ENCODE measurements at places on chromosomes 7 and 10. TPM values are rescaled to one million over a fixed set of nuclear protein-coding genes. Genes with fewer than 3 reads are reported as not detected.

DNA sequence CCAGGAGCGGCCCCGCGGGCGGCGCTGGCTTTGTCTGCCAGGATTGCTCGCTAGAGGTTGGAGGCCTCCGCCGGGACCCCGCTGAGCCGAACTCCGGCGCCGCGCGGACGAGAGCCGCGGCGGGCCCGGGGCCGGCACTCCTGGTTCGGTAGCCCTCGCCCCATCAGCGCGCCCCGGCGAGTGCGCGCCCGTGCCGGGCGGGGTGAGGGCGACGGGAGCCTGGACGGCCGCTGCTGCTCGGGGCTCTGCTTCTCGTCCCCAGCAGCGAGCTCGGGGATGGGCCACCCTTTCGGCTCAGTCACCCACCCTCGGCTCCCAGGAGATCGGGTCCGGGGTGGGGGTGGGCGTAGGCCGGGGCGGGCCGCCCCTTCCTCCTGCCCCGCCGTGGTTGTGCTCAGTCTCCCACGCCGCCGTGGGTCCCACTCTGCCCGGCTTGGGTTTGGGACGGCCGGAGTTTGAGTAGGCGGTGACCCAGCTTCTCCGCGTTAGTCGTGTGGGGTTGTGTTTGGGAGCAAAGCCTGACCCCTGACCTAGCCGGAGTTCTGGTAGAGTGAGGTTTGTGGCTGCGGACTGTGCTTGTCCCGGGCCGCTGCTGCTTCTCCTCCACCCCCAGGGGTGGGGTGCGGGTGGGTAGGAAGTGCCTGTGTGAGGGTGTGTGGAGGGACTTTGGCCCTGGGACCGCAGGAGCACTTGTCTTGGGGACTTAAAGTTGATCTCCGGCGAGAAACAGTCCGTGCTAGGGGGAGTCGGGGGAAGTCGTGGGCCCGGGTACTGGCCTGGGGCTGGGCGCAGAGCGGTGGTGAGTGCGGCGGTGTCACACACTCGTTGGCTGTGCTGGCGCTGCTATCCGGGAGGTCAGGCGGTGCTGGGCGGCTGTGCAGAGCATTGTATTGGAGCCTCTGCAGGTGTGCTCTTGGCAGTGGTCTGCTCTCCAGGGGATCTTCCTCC is 677 bp downstream of the TSPAN14 start:
- DNase-seq, result peak; percentile 35

- no peak for DNase-seq
Observed at GRCh38 chr7:6422926-6423632, 24.7 kb downstream of the DAGLB start.

DNA sequence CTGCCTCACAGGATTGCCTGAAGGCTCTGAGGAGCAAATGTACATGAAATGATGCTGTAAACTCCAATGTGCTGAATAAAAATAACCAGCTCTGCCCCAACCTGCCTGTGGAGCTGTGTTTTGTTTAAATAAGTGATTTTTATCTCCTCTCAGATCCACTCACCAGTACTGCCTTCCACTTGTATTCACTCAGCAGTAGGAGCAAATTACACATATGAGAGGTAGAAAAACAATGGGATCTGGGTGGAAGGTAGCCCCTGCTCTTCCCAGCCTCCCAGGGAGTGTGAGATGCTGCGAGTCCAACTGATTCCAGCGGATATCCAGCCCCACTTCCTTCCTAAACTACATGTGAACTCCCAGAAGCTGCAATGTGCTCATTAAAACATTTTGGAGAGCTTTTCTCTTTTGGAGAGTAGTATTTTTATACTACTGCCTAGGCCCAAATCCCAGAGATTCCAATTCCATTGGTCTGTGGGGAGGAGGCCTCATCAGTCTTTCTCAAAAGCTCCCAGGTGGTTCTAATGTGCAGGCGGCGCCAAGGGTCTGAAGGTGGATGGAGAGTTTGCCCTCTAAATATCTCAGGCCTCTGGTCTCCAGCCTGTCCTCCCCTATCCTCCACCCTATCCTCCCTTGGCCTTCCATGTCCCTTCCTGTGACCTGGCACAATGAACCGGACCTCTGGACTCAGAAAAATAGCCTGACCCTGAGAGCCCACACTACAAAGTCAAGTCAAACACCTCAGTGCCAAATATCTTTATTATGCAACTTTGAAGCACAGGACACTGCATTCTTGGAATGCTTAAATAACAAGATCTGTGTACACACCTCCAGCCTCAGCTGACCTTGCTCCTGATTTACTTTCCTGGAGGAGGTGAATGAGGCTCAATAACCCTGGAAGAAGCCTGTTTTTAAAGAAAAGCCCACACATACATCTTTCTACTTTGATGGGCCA is 46.2 kb downstream of the CPVL start:
- no peak for DNase-seq

GRCh38 chr7:73602721-73603651 is 21.3 kb downstream of the MLXIPL start:
- no peak for DNase-seq

DNA sequence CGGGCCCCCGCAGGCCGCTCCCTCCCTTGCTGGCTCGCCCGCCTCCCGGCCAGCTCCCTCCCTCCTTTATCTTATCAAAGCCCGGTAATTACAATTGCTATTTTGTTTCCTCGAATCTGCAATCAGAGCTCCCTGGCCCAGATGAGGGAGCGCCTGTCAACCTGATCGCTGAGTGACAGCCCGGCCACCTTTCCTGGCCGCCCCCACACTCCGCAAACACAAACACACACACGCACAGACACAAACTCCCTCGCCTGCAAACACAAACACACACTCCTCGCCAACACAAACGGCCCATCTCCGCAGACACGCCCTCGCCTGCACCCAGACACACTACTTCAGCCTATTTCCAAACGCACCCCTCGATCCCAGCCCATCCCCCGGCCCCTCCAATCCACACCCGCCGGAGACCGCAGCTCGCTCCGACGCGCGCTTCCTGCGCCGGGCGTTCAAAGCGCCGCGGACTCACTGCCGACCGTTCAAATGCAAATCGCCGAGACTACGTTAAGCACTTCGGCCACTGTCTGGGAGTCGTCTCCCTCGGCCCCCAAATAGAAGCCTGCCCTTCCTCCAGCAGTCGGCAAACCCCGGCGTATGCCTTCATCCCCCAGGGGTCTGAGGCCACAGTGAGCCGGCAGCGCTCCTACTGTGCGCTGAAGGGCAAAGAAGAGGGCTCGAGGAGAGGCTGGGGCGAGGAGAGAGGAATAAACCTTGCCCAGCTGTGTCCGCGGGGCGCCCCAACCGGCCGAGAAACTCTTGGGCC is 3.0 kb upstream of the FGF8 start:
- peak; percentile 39 for DNase-seq

- DNase-seq, result no peak
Observed at GRCh38 chr7:17863095-17863808, 77.0 kb downstream of the SNX13 start.

- no peak for DNase-seq
Observed at GRCh38 chr7:95534796-95535195, 49.1 kb downstream of the ASB4 start.

GRCh38 chr10:63331586-63331985 is 134.2 kb downstream of the JMJD1C start:
- DNase-seq, result peak; percentile 58

DNA sequence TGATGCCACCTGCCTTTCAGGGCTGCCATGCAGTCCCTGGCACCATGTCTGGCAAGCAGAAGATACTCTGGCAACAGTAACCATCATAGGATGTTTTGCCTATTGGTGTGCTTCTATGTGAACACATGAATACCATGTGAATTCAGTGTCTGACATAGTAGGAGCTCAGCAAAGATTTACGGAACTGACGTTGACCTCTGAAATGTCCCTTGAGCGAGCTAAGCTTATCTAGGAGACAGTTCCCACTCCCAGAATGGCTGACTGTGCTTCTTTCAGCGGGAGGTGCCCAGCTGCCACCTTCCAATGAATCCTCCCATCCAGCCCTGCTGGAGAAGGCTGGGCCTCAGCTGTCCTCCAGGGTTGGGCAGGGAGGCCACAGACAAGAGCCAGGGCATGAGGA is 71.2 kb upstream of the LRRC18 start:
- DNase-seq, result no peak

DNA sequence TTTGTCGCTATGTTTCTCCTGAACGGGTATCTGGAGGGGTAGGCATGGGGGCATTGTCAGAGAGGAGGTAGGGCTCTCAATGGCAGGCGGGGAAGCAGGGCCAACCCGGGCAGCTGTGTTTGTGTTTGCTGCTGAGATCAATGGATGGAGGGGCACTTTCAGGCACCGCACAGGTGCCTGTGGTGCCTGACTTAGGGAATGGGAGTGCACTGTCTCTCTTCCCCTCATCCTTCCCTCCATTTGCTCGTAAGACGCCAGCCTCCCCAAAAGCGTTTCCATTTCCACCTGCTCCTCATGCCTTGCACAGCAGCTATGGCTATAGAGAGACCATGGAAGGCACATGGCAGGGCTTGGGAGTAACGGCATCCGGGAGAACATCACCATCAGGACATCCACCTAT is 615.9 kb upstream of the FOXK1 start:
- DNase-seq, result no peak

DNA sequence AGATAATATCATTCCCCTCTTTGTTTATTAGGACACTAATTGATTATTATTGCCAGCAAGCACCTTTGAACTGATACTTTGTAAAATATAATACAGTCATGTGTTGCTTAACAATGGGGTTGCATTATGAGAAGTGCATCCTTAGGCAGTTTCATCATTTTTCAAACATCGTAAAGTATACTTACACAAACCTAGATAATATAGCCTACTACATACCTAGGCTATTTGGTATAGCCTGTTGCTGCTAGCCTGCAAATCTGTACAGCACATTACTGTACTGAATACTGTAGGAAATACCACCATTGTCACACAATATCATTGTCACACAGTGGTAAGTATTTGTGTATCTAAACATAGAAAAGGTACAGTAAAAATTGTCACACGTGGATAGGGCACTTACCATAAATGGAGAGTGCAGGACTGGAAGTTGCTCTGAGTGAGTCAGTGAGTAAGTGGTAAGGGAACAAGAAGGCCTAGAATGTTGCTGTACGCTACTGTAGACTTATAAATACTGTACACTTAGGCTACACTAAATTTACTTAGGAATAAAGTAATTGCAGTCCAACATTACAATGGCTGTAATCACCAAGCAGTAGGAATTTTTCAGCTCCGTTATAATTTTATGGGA is 70.7 kb downstream of the LCOR start:
- DNase-seq, result no peak

DNA sequence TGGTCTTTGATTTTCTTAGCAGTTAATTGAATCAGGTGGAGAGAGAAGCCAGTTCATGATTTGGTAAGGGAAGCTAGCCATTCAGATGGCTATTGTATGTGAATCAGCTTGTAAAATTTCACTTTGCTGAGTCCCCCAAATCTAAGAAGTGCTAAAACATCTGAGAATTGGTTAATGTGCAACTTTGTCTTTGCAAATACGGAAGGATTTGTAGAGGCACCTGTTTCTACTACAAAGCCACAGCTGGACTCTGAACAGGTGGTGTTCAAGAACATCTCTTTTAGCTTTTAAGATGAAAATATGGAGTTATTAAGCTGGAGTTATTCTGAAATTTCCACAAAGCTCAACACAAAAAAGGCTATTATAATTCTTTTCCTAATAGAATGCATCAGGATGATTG is 132.6 kb downstream of the VPS50 start:
- DNase-seq, result no peak

DNA sequence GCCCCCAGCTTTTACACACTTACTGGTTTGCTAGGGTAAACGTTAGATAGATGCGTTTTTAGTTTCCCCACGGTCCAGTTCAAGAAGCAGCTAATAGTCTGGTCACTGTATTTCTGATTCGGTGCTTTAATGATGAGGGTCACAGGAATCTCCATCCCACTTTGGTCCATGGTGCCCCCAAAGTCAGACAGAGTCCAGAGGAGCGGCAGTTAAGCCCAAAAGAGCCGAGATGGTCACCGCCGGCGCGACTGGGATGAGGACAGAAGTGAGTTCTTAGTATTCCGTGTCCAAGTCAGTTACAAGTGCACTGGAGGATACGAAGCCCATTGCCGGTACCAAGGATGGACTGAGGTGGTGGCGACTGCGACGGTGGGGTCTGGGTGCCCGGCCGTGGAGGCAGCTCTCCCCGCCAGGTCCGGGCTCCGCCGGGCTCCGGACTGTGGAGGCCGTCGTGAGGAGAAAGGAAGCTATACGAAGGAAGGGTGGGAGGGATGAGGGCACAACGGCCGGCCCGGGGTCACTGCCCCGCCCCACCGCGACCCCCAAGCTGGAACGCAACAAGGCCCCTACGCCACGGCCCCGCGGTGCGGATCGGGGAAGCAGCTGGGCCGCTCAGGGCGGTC is 663 bp downstream of the HERPUD2 start:
- peak; percentile 25 for DNase-seq

DNA sequence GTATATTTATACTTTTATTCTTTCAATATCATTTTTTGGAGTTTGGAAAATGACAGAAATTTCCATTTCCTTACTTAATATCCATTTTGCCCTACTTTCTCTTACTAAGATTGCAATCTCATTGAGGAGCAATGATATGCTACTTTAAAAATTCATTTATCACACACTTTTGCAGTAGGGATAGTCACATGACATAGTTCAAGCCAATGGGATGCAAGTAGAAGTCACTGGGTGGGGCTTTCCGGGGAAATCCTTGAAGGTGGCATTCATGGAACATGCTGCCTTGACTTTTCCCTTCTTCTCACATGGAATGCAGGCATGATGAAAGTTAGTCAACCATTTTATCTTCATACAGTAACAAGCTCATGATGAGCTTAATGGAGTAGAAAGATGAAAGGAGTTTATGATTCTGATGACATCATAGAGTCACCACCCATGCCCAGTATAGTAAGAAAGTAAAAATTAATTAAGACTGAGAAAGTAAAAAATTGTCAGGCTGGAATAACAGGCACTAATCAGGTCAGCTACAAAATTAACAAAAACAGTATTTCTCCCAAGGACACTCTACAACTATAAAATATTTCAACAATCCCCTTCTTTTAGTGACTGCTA is 33.4 kb downstream of the IQUB start:
- no peak for DNase-seq

GRCh38 chr10:129678186-129678585 is 211.1 kb downstream of the MGMT start:
- no peak for DNase-seq

GRCh38 chr10:125054669-125055268 is 105.6 kb downstream of the CTBP2 start:
- no peak for DNase-seq

GRCh38 chr7:112410092-112410491 is 40.2 kb upstream of the IFRD1 start:
- no peak for DNase-seq

GRCh38 chr7:12859761-12860160 is 172.3 kb downstream of the ARL4A start:
- DNase-seq, result no peak

- no peak for DNase-seq
Observed at GRCh38 chr10:119503821-119504220, 38.7 kb downstream of the RGS10 start.

STEAP1B gene
- 10.3 TPM for total RNA-seq

SFRP5 gene
- not detected for total RNA-seq

CYP2E1 gene
- total RNA-seq, result 0.50 TPM

ADCY1 gene
- 0.51 TPM for total RNA-seq

PNLIPRP3 gene
- not detected for total RNA-seq

AKR1C8 gene
- not detected for total RNA-seq

OR2A42 gene
- total RNA-seq, result not detected

KEL gene
- not detected for total RNA-seq
